ENCODE measurements at places on chromosomes 4 and X.

DNA sequence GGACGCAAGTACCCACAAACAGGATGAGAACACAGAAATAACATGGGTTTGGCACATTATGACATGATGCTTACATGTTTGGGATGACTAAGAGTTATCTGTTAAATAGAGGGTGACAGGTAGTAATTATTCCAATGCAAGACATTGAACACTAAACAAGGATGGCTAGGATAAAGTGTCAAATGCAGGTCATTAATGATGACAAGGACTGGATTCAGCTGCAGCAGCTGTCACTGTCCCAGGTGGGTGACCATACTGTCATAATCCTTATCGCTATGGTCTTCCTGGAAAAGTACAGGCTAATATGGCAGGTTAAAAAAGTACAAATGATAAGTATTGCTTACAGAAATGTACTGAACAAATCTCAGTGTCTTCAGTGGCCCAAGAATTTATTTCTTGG lies 123.9 kb downstream of the ANTXR2 start:
- DNase-seq, result no peak

DNA sequence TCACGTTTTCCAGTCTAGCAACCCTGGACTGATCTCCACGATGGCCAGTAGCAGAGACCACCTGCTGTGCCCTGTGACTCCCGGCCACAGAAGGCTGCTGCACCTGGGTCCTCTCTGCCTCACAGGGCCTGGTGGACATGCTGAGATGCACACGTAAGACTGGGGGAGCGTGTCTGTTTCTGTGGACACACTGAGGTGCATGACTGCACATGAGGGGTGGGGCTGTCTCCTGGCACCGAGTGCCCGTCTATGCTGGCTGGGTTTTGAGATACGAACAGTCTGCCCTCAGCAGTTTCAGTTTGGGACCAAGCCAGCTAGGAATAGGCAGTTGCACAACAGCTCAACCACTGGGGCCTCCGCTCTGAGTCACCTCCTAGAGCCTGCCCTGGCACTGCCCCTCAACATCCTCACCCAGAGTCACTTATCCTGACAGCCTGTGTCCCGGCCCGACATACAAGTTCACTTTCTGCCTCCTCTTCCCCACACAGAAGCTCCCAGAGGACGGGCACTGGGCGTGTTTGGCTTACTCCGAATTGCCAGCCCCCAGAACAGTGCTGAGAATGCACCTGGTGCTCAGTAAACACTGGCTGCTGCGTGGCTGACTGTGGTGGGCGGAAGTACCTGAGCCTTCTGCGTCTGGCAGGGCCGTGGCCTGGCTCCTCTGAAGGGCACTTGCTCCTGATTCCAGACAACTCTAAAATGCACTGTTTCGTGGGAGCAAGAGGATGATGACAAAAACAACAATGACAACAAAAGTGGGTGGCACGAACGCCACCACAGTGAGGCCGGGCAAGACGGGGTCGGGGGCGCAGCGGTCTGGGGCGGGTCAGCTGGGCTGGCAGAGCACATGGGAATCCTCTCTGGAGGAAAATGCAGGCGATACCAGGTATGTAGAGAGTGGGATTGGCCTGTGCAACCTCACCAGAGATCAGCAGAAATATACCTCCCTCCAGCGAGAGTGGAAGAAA lies 30.9 kb downstream of the RNF212 start:
- DNase-seq, result no peak

DNA sequence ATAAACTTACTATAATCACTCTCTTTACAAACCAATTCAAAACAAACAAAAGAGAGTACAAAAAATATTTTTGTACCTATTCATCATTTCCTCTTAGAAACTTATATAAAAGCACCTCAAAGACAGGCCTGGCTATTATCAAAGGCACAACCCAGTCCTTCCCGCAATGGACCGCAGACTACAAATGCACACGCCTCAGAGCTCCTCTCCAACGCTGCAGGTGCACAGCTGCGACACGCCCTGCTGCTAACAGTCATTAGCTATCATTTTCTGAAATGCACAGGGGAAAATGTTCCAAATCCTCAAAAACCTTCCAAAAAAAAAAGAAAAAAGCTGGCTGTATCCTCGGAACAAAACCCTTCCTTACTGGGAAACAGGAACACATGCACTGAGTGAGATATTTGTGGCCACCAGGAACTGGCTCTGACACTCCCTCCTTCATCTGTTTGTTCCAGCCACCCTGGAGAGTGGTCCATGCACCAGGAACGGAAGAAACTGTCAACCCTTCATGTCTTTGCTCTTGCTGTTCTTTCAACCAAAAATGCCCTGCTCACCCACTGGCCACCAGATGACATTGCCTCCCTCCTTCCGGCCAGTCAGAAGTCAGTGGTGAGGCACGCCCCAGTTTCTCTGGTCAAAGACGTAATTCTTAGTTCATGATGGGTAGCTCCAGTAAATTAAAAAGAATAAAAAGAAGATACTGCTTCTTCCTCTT lies 16.7 kb downstream of the IRF2 start:
- DNase-seq, result no peak

DNA sequence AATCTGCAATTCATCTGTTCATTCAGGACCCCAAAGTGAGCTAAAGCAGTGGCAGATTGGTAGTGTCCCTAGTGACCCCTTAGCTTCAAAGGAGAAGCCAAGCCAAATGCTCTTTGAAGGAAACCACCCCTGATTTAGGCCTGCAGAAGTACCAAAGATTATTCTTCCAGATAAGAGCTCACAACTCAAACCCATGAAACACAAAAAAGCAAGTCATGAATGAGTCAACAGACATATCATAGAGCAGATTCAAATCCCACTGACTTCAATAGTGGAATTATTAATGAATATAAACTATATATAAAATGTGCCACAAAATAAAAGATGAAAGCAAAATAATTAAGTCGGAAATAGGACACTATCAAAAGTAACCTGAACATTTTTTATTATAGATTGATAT lies 197.6 kb downstream of the SCFD2 start:
- no peak for DNase-seq

GRCh38 chr4:38069271-38069760 lies 109.1 kb downstream of the PTTG2 start:
- no peak for DNase-seq

DNA sequence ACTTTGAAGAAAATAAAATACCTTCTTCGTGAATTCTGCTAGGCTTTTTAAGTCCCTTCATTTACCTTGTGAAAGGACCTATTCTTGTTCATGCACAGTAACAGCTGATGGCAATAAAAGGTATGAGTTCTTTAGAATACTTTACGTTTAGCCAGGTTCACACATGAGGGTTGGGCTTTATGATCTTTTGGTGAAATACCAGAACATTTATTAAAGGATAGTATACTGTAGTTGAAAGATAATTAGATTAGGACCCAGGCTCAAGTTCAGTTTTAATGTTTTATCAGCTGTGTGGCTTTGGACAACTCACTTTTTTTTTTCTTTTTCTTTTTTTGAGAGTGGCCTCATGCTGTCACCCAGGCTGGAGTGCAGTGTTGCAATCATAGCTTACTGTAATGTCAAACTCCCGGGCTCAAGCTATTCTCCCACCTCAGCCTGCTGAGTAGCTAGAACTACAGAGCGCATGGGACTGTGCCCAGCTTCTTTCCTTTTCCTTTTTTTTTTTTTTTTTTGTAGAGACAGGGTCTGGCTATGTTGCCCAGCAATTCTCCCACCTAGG lies 28.2 kb upstream of the NEIL3 start:
- DNase-seq, result no peak
